ENCODE measurements at places on chromosomes 2 and 18.

DNA sequence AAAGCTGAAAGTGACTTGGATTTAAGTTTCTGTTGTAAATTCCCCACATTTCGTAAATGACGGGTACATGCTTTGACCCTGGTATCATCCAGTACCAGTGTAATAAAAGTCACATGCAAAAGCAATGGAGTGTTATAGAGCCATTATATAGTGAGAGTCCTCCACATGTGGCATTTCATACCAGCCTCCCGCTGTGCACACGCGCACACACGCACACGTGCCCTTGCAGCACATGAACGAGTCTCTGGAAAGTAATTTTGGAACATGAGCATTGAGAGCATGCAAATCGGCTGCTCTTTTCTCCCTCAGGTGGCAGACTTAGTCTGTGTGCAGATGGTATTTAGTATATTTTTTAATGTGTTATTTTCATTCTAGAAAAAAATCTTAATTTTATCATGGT, 198.1 kb downstream of the ZNF407 start:
- DNase-seq, result peak; percentile 41

GRCh38 chr2:156763174-156763573, 327.0 kb downstream of the GPD2 start:
- no peak for DNase-seq

DNA sequence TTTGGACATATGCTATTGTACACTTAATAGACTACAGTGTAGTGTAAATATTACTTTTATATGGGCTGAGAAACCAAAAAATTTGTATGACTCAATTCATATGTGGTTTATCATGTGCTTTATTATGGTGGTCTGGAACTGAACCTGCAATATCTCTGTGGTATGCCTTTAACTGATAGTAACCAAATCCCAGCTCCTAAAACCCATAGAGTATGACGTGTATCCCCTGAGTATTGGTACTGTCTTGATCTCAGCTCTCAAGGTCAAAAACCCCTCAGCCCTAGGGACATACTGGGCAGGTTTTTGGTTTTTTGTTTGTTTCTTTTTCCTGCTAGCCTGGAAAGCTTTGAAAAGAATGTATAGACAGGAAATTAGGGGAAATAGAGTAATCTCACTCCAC, 42.2 kb upstream of the ARHGAP15 start:
- peak; percentile 12 for DNase-seq

DNA sequence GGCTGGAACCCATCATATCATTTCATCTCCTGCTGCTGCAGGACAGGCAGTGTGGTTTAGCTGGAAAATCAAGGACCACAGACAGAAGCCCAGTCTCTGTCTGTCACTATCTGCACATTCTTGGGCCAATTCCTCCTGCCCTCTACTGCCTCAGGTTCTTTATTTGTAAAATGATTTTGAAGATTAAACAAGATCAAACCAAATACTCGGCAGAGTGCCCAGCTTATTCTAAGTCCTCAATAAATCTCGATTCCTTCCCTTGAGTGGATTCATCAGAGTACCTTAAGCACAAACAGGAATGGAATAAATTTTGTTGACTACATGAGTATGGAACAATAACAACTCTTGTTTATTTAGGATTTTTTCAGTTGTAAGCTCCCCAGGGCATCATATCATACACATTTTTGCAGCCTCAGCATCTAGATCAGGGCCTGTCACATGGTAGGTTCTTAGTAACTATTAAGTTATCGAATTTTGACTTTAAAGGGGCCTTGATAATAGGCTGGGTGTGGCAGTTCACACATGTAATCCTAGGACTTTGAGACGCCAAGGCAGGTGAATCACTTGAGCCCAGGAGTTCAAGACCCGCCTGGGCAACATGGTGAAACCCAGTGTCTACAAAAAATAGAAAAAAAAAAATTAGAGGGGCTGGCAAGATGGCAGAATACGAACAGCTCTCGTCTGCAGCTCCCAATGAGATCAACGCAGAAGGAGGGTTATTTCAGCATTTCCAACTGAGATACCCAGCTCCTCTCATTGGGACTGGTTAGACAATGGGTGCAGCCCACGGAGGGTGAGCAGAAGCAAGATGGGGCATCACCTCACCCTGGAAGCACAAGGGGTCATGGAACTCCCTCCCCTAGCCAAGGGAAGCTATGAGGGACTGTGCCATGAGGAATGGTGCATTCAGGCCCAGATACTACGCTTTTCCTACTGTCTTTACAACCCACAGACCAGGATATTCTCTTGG, 11.1 kb downstream of the RHOB start:
- DNase-seq, result no peak

DNA sequence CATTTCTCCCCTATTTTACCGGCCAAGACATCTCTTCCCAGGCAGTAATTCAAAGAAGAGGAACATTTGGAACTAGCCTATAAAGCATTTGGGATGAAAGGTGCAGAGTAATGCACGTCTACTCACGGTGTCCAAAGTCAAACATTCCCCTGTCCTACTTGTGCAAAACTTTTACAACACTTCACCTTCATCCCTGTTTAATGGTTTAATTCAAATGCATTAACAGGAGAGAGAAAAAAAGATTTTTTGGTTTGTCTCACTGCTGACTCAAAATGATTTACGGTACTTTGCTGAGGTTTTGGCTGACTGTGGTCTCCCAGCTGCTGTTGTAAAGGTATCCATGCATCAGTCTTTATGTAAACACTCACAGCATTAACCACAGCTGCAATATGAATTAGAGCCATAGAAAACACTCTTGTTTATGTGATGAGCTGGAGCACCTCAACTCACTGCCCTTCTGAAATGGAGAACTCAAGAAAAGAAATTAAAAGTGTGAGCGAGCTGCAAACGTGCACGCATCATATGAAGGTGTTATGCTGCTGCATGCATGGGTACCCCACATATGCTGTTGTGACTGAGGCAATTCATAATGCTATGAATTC, 220.5 kb downstream of the PIEZO2 start:
- peak; percentile 61 for DNase-seq

DNA sequence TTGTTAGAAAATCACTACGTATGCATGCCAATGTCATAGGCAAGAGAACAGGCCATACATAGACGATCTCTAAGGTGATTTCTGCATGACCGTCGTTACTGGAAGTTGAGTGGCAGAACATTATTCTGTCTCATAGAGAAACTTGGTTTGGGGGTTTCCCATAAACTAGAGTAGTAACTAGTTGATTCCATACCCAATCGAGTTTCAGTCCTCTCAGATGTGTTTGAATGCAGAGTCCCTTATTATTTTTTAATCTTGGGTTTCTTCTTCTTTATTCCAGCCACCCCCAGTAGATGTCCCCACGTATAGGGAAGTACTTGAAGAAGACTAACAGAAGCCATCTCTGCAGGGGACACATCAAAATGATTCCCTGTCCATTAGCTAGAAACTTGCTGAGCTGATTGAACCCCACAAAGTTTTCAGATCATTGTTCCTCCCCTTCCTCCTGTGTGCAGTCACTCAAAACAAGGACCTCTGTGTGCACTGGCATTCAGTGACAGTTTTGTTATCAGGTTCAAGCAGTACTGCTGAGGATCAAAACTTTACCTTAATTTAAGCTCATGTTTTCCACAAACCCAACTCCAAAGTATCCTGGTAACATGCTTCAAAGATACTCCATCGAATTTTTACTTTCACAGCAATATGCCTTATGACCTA, 68.4 kb upstream of the CDCA7 start:
- DNase-seq, result no peak

- no peak for DNase-seq
Measured at GRCh38 chr2:43028188-43028587, 198.2 kb downstream of the ZFP36L2 start.

DNA sequence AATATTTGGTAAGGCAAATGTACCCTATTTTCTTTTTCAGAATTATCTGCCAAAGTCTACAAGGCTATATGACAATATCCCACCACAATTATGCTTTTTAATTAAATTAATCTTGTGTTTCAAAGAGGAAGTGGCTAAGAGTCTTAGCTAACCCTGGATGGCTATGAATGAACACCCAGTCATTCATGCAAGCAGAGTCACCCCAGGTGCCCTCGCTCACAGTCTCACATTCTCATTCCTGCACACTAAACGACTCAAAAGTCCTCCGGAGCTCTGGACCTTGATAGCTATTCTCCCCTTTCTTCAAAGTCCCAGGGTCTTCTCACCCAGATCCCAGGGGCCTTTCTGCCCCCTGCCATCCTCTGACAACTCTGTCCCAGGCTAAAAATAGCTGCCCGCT, 42.1 kb upstream of the MRPL19 start:
- DNase-seq, result no peak

- DNase-seq, result no peak
Measured at GRCh38 chr2:12465631-12466135, 251.1 kb upstream of the TRIB2 start.

DNA sequence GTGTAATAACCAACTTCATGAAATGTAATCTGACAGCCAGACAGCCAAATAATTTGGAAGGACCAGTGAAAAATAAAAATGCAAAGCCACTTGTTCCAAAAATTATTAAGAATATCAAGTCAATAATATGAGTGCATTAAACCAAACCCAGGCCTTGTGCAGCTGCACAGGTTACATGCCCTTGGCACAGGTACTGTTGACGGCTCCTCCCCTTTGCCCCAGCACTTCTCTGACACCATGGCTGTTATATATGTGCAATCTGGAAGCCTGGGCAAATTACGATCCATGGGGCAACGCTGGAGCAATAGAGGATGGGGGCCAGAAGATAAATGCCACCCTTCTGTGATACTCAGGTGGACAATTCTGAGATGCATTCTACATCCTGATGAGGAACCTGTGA, 68.9 kb downstream of the METTL4 start:
- DNase-seq, result no peak

DNA sequence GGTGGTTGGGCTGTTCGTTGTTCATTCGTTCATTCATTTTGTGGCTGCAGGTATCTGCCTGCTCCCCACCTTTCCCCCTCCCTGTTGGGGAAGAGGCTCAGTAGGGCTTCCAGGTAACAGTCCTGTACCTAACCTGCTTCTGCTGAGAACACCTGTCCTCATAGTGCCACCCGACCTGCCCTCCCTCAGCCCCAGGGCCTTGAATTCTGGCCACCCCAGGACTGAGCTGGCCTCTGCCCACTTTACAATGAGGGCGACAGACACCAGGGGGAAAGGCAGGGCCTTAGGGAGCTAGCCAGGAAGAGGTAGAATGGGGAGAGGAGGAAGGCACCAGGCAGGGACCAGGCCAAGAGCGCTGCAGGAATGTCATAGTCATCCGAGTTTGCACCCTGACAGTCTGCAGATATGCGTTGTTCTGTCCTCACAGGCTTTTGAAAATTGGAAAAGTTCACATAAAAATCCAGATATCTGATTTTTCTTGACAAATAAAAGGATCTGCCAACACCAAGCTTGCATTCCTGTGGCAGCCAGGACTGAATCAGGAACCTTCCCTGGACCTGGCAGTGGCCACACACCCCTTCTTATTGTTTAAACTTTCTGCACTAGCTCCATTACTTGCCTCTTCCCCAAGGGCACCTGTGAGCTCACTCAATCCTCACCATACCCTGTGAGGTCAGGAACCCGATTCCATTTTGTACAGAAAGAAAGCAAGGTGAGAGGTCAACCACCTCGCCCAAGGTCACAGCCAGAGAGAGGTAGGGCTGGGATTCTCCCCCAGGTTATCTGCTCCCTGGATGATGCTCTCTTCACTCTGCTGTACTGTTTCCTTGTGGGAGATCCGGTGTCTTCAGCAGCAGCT, 35.3 kb upstream of the MRPL33 start:
- DNase-seq, result no peak

- no peak for DNase-seq
Measured at GRCh38 chr2:24409171-24409570, 48.8 kb upstream of the ITSN2 start.

DNA sequence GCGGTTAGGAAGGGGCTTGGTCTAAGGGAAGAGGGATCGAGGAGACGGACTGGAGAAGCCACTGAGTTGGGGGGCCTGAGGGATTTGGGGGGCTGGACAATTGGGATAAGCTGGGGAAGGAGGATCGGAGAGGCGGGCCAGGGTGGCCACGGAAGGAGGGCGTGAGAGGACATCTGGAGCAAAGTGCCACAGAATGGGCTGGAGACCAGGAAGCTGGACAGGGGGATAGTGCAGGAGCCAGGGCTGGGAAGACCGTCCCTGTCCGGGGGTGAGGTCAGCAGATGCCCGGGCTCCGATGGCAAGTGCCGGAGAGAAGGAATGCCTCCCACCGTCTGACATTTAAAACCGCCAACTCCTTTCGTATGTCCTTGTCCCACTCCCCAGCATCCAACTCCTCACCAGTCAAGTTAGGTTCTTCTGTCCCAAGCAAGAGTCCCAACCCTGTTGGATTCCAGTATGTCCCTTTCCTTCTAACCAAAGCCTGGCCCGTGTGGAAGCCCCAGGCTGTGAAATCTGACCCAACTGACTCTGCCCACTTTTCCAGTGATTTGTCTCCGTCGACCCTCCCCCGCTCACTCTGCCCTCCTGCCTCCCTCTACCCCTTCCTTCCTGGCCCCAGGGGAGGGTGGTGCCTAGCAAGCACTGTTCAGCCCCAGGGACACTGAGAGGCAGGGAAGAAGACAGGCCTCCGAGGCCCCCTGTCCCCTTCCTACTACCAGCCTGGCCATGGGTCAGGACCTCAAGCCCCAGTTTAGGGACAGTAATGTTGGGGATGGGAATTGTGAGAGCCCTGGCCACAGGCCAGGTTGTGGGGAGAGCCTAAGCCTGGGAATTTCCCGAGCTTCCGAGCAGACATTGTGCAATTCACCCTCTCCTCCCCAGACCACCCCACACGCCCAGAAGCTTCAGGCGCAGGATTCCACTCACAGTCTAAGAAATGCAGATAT, 31.5 kb upstream of the TMBIM1 start:
- peak; percentile 68 for DNase-seq

GRCh38 chr2:220212296-220213080, 585.1 kb downstream of the SLC4A3 start:
- no peak for DNase-seq

DNA sequence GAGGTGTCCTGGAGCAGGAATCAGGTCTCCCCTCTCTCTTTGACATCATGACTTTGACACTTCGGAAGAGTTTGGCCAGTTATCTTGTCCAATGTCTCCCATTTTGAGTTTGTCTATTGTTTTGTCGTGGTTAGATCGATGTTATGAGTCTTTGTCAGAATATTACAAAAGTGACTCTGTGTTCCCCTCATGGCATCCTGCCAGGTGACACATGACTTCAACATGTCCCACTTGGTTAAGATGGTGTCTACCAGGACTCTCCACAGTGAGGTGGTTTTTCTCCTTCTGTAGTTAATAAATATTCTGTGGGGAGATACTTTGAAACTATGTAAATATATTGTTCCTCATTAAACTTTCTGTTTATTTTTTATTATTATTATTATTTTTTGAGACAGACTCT, 76.6 kb upstream of the BZW1 start:
- DNase-seq, result peak; percentile 43

GRCh38 chr18:47775961-47776360, 154.5 kb downstream of the SMAD2 start:
- peak; percentile 4 for DNase-seq

GRCh38 chr2:61460163-61460562, 10.7 kb downstream of the USP34 start:
- DNase-seq, result peak; percentile 82

GRCh38 chr2:98013407-98014042, 17.8 kb upstream of the TMEM131 start:
- DNase-seq, result peak; percentile 63

- DNase-seq, result no peak
Measured at GRCh38 chr2:130259594-130259993, 61.4 kb upstream of the TUBA3E start.
